ENCODE measurements at places on chromosomes 3 and 15.

- no peak for DNase-seq
Observed at GRCh38 chr15:45790325-45790943, 155.6 kb downstream of the SQOR start.

DNA sequence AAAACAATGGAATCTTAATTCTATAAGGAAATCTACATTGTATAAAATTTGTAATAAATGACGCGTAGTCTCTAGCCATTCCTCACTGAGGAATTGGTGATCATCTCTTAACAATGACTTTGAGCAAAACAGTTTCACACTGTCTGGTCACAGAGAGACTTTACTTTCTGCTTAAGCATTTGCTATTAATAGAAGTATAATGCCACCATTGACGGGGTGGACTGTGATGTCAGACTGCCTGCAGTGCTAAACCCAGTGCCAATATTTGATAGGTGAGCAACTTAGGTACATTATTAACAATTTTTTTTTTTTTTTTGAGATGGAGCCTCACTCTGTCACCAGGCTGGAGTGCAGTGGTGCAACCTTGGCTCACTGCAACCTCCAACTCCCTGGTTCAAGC is 494.9 kb upstream of the ADAMTS9 start:
- DNase-seq = no peak

DNA sequence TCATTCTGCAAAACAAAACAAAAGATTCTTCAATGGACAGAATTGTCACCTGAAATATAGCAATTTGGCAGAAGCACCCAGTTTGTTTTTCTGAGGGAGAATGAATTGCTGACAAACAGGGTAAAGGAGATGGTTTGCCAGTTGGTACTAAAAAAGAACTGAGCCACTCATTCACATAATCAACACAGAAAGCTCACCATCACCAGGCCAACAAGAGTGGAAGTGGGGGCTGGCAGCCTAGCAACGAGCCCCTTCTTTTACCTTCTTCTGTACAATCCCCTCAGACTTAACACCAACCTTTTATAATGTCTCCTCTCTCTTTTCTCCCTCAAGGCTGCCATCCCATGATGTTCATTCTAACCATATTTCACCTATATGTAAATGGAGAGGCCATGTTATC is 5.9 kb downstream of the TOP2B start:
- DNase-seq = peak; percentile 23

DNA sequence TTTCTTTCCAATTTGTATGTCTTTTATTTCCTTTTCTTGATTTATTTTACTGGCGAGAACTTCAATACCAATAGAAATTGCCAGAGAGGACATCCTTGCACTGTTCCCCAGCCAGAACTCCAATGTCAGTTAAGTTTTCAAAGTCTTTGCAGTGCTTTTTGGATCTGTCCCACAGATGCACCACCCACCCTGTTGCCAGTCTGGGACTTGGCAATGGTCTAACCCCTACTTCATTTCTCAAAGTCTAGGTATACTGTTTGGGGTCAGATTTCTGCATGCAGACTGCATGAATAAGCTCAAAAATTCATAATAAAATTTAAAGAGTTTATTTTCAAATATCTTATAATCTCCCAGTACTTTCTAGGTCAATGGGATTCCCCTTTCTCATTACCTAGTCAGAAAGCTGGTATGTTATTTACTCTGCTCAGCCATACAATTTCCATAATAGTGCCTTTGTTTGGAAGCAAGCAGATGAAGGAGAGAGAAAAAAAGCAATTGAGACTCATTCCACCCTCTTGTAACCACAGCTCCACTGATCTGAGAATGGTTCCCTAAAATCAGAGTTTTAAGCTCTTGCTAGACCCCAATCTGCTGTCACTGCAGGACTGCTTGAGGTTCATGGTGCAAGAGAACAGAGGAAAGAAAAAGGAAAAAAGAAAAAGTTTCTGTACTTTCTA is 125.9 kb upstream of the PLXND1 start:
- no peak for DNase-seq

- DNase-seq = no peak
Observed at GRCh38 chr3:150710097-150710496, 6.4 kb upstream of the ERICH6 start.

GRCh38 chr3:133038089-133038730 is at the start of gene TMEM108:
TMEM108 (plus strand) TSS chr3:133038391.
- DNase-seq = peak; percentile 96

- no peak for DNase-seq
Observed at GRCh38 chr3:58107597-58107996, 99.4 kb downstream of the FLNB start.

GRCh38 chr15:27082526-27082925 is 111.5 kb downstream of the GABRG3 start:
- DNase-seq = no peak

DNA sequence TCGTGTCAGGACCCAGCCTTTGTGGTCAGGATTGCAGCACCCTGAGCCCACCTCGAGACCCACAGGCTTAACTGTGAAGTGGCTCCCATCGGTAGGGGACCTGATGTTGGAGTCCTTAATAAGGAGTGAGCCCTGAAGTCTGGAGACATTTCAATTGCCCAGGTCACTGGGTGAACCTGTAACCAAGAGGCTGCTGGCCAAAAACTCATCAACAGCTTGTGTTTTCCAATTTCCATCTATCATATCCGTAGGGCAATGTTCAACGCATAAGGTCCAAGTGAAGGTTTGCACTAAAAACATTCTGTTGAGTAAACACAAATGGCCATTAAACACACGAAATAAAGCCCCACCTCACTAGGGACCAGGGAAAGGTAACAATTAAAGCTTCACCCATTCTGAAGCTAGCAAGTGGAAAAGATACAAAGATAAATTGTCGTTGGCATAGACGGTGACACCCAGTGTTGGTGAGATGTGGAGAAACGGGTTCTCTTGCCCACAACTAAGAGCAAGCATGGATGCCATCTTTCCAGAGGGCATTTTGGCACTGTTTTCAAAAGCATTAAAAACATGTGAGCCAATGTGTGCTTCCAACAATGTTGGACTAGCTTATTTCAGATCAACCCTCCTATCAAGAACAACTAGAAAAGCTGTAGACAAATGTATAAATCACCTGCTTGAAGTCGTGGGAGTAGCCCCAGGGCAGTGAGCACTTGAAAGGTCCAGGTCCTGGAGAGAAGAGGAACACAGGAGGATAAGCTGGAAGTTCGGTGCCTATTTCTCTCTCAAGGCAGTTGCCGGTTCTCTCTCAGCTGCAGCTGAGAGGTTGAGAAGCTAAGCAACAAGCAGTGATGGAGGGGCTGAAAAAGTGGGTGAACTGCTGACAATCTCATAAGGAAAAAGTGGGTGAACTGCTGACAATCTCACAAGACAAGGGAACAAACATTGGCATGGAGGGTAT is 56.3 kb upstream of the PCSK6 start:
- DNase-seq = no peak

DNA sequence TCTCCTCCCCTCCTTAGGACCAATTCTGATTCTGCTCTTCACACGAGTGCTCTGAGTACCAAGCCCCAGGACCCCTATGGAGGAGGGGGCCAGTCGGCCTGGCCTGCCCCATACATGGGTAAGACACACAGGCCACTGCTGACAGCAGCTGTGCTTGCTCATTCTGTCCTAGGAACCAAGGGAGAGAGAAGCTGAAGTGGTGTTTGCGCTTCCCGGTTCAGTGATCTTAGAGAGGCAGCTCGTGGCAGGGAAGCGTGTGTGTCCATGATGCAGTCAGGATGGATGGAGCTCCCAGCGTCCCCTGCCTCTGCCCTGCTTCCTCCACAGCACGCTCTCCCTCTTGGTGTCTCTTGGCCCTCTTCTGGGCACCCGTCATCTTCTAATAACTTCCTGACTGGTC is 77.6 kb downstream of the CRTC3 start:
- no peak for DNase-seq

GRCh38 chr3:124119056-124119716 is 127.3 kb upstream of the ROPN1 start:
- no peak for DNase-seq

GRCh38 chr3:152056481-152056880 is 183.0 kb downstream of the SUCNR1 start:
- no peak for DNase-seq

GRCh38 chr3:49295489-49296058 is 18.5 kb upstream of the C3orf62 start:
- no peak for DNase-seq

DNA sequence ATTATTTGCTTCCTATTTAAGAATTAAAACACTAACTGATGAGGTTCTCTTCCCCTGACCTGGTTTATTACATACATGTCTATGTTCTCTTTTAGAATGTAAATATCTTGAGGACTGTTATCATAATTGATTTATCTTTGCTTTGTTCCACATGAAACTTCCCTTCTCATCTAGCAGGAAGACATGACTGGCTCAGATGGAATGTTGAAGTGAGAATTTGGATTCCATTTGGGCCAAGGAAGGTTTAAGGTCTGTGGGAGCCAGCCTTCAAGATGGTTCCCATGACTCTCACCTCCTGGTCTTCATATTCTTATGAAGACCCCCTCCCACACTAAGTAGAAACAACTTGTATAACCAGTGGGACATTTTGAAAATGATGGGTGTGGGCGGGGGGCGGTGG is 222.2 kb upstream of the GADL1 start:
- no peak for DNase-seq

GRCh38 chr3:51967384-51968169 is at the start of gene PCBP4:
PCBP4 (minus strand) TSS chr3:51967454; CDS start chr3:51961240, 6,214 bp downstream.
- DNase-seq = peak; percentile 71

DNA sequence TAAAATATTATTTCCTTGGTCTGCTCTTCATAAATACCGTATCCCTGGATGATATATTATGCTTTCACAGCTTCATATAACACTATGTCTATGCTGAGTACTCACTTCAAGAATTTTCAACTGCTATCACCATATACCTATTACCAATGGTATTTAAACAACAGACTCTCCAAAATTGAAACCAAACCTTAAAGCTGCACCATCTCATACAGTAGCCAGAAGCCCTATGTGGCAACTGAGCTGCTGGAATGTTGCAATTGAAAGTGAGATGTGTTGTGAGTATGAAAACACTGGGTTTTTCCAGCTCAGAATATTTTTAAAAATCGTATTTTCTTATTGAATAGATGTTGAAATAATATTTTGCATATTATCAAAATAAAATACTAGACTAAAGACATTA is 130.1 kb upstream of the GOLGA6L6 start:
- DNase-seq = no peak

- DNase-seq = no peak
Observed at GRCh38 chr3:73084170-73084569, 22.7 kb downstream of the EBLN2 start.

GRCh38 chr3:42826141-42826540 is 16.9 kb downstream of the ACKR2 start:
- DNase-seq = no peak

DNA sequence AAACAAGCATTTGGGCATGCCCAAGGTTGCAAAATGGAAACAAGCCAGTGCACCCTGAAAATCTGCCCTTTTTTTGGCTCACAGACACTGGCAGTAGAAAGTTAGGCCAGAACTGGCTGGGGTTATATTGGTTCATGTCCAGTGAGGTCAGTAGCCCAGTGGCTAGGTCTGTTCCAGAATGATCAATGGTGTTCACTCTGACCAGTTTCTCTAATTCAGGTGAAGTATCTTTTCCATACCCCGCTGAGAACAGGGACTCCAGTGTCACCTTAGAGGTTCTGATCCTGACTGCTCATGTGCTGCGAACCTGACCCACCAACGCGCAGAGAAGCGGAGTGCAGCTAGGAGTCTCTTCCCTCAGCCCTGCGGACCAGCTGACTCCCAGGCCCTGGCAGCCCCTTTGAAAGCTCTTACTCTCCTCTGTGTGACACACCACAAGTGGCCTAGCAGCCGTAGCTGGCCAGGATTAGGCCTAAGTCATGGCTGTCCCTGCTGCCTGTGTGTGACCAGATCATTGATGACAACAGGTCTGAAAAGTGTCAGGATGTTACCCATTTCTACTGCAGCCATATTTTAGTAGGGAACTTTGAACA is 123.5 kb downstream of the GHSR start:
- DNase-seq = no peak

GRCh38 chr15:61753018-61753710 is 307.1 kb downstream of the VPS13C start:
- DNase-seq = no peak

DNA sequence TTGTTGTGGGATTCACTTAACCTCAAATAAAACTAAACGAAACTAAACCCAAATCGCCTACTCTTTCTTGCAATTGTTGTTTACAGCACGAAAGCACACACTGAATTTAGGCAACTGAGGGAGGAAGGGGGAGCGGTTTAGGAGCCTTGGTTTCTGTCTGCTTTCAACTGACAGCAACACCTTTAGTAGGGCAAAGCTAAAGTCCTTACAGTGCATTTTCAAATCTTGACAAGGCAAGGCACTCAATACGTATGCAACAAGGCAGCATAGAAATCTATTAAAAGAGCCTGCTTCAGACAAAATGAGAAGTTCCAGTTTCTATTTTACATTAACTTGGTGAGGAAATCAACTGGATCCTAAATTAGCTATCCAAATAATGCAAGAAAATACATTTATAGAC is 174.6 kb downstream of the CHST2 start:
- DNase-seq = no peak

DNA sequence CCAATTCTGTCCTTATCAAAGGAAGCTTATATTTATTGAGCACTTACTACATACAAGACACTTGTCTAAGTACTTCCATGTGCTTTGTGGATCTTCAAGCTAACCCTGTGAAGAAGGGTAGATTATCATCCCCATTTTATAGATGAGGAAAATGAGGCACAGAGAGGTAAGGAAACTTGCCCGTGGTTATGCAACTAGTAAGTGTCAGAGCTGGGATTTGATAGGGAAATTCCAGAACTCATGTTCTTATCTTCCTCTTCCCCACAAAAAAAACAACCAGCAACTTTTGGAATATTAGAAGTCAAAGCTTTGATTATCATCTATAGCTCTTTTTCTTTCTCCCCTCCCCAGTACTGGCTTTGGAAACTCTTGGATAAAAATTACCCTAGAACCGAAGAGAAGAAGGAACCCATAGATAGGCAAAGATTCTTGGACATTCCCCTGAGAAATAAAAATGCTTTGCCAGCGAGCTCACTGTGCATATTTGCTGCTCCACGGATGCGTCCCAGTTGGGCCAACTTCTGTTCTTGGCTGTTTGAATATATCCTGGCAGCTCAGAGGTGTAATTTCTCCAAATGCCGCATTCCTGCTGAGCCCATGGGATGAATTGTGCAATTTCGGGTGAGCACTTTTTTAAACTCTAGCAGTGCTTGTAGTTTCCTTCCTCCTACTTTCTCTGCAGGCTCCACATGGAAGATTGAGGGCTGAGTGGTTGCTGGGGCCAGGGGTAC is 591.5 kb upstream of the CFAP20DC start:
- DNase-seq = peak; percentile 25

DNA sequence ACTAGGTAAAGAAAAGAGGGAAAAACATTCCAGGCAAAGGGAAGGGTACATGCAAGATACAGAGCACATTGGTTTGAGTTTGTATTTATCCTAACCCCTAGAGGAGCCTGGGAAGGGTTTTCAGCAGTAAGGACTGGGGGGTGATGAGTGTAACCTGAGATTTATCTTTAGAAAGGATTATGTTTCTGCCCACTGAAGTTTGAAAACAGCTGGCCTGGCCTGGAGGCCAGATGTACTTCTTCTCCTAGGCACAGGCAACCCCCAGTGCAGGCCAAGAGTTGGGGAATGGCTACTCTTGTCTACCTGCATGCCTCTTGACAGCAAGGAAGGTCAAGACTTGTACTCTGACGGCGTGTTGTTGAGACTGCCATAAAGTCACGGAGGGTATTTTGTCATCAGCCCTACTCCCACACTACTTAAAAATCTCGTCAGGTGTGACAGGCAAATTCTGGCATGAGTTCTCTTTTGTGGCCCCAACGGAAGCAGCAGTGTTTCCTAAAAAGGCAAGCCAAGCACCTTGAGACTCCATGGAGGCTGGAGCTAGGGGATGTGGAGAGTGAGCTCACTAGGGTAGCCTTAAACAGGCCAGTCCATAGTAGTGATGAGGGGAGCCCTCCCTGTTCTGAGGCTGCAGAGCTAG is 241.5 kb upstream of the WNT5A start:
- no peak for DNase-seq

GRCh38 chr3:38549082-38549481 is 52.9 kb downstream of the EXOG start:
- DNase-seq = no peak
